ENCODE measurements at places on chromosomes 2 and 18.

DNA sequence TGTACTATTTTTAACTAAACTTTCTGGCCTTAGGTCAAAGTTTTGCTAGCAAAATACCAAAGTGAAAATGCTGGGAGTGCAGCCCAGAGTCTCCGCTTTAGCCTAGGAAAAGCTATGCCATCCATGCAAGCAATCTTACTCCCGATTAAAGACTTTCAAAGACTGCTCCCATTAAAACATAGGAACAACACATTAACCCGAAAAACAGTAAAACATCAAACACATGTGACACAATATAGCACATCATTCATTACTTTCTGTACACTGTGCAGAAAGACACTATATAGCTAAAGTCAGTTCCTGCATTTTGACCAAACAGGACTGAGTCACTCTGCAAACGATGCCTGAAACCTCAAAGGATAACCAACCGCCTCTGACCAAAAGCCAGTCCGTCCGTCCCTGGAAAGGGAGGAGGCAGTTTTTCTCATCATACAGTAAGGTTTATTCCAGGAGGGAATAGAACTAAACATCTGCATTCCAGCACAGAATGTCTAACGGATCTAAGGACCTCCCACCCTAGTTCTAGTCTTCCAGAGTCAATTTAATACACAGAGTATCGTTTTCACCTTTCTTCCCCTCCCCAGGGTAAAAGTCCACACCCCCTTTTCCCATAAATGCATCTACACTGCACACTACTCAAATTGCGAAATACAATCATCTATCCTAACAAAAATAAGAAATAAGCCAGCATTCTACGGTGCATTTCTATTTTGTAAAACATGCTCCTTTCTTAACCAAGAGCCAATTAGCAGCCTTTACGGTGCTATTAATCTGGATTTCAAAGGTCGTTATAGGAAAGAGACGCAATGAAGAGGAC, 1.7 kb downstream of the ROCK2 start:
- no peak for DNase-seq

GRCh38 chr2:127149384-127149783, 42.4 kb upstream of the BIN1 start:
- DNase-seq: no peak

- no peak for DNase-seq
Measured at GRCh38 chr18:32277549-32277948, 87.7 kb downstream of the MEP1B start.

GRCh38 chr18:55738483-55739114, 150.6 kb upstream of the TCF4 start:
- DNase-seq: no peak

- DNase-seq: no peak
Measured at GRCh38 chr18:68763083-68763482, 34.8 kb upstream of the CCDC102B start.
